Iris pigment epithelial cell (primary cell): ENCODE measurements at places on chromosomes 2 and 18.

DNA sequence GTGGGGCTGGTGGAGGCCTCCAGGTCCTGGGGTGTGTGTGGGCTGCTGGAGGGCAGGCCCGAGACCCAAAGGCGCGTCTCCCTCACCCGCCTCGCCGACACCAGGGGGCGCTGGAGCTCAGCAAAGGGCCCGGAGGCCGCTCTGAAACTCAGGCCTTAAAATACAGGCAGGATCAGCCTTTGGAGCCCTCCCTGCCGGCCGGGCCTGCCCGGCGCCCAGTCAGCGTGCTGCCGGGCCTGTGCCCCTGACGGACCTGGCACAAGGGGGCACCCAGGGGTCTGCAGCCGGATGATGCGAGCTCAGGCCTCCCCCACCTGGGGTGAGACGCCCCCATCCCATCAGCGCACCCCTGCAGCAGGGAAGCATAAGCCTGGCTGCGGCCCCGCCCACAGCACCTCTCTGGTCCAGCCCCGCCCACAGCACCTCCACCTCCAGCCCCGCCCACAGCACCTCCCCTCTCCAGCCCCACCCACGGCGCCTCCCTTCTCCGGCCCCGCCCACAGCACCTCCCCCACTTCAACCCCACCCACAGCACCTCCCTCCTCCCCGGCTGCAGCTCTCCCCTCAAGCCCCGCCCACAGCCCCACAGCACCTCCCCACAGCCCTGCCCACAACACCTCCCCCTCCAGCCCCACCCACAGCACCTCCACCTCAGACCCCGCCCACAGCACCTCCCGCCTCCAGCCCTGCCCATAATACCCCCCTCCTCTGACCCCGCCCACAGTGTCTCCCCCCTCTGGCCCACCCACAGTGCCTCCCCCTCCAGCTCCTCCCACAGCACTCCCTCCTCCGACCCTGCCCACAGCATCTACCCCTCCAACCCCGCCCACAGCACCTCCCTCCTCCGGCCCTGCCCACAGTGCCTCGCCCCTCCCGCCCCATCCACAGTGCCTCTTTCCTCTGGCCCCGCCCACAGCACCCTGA, 92.8 kb upstream of the OTOS start:
- peak; percentile 84 for DNase-seq

DNA sequence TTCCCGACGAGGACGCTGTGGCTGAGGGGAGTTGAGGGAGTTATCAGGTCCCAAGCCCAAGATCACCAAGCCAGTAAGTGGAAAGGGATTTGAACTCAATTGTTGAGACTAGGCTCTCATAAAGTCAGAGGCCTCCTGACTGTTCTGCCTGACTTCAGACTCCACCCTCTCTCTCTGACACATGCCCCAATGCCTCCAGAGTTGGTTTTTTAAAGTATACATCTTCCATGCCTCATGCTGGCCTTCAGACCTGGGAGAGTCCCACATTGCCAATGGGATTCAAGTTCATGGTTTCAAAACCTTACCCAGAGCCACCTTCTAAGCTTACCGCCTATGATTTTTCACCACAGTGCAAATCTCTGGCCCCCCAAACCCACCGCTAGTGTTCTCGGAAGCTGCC, 100.8 kb downstream of the RTN4 start:
- no peak for DNase-seq

DNA sequence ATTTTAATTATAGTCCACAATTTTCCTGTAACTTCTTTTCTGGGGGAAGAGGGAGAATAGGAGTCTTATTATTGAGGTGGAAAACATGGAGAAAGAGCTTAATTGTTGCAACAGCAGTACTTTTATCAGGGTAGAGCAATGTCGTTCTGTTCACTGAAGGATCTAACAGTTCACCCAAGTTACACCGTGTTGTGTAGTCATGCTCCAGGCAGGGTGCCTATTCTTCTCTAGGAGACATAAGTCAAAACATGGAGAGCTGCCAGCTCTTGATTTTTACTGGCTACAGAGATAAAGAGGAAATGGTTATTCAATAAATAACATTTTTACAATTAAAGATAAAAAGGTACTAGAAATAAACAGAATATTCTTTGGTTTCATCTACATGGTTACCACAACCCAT, 594.3 kb upstream of the NETO1 start:
- DNase-seq, result peak; percentile 68

GRCh38 chr2:187615364-187615763, 61.1 kb upstream of the TFPI start:
- no peak for DNase-seq

GRCh38 chr2:36964496-36965058, 1.8 kb downstream of the STRN start:
- DNase-seq, result no peak

GRCh38 chr2:55609938-55610578, 7.4 kb downstream of the PPP4R3B start:
- no peak for DNase-seq

GRCh38 chr2:183927406-183928325, 670.7 kb upstream of the ZNF804A start:
- DNase-seq, result peak; percentile 38

- DNase-seq, result no peak
These were observed 2.1 kb upstream of the SKA1 start for GRCh38 chr18:50372743-50373142.

GRCh38 chr18:54830866-54831265, 2.6 kb downstream of the RAB27B start:
- DNase-seq, result no peak

DNA sequence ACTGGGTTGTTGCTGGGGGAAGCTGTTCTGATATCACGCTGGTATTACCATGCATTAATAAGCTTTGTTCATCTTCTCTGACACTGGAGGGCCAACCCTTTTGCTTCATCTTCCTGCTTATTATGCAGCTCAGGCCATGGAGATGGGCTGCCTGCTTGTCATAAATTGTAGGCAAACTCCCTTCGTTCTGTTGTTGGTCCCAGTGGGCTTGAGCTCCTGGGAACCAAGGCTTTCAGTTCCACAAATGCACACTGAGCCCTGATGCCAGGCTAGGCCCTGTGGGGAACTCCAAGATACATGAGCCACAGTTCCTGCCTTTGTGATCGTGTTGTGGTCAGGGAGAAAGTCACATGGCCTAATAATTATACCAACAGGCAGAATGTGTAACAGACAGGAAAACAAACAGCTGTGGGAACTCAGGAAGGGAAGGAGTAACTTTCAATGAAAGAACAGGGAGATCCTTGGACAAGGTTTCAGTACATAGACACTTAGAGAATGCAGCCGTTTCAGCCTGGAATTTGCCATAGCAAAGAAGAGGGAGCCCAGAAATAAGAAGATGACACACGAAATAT, 49.0 kb upstream of the BCL2L11 start:
- peak; percentile 93 for DNase-seq

- DNase-seq, result peak; percentile 21
These were observed 903 bp downstream of the KCNG3 start for GRCh38 chr2:42492691-42493467.

DNA sequence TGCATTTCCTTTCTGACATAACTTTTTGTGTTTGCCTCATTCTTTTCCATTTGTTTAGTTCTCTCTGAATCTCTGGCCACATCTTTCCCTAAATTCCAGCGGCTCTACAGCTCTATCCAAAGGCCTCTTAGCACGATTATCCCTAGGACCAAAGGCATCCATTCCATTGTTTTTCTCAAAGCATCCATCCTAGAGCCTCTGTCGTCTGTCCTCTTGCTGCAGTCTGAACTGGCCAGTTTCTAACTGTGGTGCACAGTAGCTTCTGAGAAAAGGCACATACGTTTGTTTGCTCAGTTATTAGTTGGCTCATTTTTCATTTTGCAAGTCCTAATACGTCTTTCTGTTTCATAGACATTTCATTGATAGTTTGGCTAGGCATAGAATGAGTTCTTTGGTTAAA, 45.7 kb upstream of the TCF7L1 start:
- DNase-seq, result no peak

DNA sequence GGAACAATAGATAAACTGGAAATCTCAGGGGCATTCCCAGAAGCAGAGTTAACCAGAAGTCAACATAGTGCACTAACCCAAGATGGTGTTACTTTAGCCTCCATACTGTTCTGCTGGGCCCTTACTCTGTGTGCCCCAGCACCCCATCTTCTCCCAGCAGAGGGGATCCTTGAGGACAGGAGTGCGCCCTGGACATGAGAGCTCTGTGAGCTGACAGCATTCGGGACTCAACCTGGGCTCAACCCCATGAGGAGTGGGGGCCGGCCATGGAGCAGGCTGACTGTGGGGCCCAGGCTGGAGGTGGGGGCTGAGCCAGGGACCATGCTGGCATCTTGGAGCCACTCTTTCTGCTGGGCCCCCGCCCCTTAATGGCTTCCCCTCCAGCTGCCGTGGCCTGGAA, 156.3 kb upstream of the HS6ST1 start:
- DNase-seq, result no peak

GRCh38 chr2:109508556-109508955, 105.2 kb downstream of the SEPTIN10 start:
- no peak for DNase-seq

DNA sequence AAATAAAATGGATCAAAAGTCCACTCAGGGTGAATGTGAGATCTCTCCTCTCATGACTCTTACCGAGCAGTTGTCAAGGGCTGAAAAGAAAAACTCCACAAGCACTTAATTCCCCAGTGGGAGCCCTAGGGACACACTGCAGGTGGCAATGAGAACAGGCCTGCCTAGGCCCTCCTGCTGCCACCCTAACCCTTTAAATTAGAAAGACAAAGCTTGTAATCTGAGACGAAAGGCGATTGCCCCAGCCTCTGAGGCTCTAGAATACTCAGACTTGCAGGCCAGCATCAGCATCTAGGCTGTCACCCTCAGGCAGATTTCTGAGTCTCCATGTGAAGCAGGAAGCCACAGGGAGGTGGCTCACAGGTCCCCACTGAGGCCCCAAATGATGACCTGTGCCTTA, 457.0 kb upstream of the MYT1L start:
- no peak for DNase-seq

- no peak for DNase-seq
These were observed 1072.3 kb downstream of the LRP1B start for GRCh38 chr2:141058556-141058955.

GRCh38 chr2:232315049-232315922, 63.3 kb upstream of the ALPP start:
- peak; percentile 63 for DNase-seq

- DNase-seq, result no peak
These were observed 10.9 kb downstream of the CIB4 start for GRCh38 chr2:26630235-26630634.

GRCh38 chr2:134175834-134176233, 78.0 kb upstream of the MGAT5 start:
- no peak for DNase-seq

DNA sequence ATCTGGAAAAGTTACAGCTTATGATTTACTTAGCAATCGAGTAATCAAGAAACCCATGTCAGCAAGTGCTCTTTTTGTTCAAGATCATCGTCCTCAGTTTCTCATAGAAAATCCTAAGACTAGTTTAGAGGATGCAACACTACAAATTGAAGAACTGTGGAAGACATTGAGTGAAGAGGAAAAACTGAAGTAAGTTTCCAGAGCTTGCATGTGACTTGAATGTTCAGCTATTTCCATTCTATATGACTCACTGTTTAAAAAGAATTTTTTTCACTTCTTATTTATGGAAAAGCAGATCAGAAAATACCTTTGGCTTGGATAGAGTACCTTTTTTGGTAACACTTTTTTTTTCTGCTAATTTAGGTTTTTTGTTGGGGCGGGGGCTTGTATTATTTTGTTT, 70.7 kb downstream of the PMS1 start:
- DNase-seq, result peak; percentile 40
